ENCODE measurements at places on chromosomes 5 and 9. TPM values are rescaled to one million over a fixed set of nuclear protein-coding genes. Genes with fewer than 3 reads are reported as not detected.

PRUNE2 gene
- total RNA-seq: 13.2 TPM

DNA sequence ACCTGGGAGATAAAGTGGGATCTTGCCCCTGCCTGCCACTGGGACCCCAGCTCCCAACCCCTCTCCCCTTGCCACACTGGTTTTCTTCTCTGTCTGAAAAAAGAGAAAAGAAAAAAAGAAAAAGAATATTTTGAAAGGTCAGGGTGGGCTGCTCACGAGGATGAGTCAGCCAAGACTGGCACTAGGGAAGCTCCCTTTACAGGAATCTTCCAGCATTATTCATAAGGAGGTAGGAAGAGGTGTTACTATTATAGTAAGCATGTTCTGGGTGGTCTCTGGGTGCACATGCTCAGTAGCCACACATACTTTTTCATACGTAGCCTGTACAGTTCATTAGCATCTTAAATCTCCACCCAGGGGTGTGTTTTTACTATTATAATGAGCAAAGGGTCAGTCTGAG lies 46.8 kb upstream of the HAND1 start:
- no peaks in the 10 kb centered on the region for H3K4me1 ChIP-seq
- no peak overlapping the region for H3K4me3 ChIP-seq
- peaks cover 3% of the 10 kb centered on the region for H3K27me3 ChIP-seq
- DNase-seq: no peak
- H3K27ac ChIP-seq: no peak overlapping the region

- no peaks in the 10 kb centered on the region for H3K36me3 ChIP-seq
- H3K27me3 ChIP-seq: no peaks in the 10 kb centered on the region
- H3K27ac ChIP-seq: no peak overlapping the region
- DNase-seq: no peak
- H3K4me1 ChIP-seq: no peaks in the 10 kb centered on the region
Observed at GRCh38 chr9:15182101-15182551, 124.9 kb downstream of the TTC39B start.

- H3K36me3 ChIP-seq: no peaks in the 10 kb centered on the region
- DNase-seq: no peak
- H3K27me3 ChIP-seq: no peaks in the 10 kb centered on the region
- H3K4me1 ChIP-seq: no peaks in the 10 kb centered on the region
- no peak overlapping the region for H3K4me3 ChIP-seq
Observed at GRCh38 chr9:79858508-79858907, 286.7 kb downstream of the TLE4 start.

- H3K36me3 ChIP-seq: no peaks in the 10 kb centered on the region
- no peaks in the 10 kb centered on the region for H3K4me1 ChIP-seq
- H3K4me3 ChIP-seq: no peak overlapping the region
- no peak for DNase-seq
Observed at GRCh38 chr5:143449772-143450171, 46.3 kb upstream of the NR3C1 start.

DNA sequence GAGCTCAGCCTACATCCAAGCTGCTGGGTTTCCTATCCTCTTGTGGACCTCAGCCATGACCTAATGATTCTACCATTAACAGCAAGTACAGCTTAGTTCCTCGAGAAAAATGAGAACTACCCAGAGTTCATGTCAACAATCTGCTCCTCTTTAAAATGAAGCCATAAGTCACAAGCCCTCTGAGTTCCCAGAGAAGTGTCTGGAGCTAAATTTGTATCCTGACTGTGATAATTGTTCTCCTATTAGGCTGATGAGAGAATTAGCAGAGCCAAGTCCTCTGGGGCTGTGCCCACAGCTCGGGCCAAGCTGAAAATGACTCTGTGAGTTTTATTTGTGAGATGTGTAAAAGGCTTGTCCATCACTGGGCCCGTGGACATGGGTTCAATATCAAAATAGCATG lies 145.1 kb upstream of the SMIM23 start:
- no peak for DNase-seq
- no peaks in the 10 kb centered on the region for H3K36me3 ChIP-seq
- H3K4me3 ChIP-seq: no peak overlapping the region
- no peaks in the 10 kb centered on the region for H3K4me1 ChIP-seq

DNA sequence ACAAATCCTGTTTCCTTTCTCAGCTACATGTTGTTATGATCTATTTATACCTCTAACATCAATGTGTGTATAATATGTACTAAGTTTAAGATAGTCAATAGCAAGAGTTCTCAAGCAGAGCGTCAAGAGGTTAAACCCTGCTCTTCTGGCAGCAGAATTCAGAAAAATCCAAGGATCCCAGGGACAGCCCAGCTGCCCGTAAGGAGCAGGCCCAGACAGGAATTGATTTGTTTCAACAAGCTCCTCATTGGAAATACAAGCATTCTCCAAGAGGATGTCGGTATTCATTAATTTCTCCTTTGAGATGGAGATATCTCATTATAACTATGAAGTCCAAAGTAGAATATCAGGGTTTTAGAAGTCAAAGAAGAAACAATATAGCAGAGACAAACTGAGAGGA lies 14.9 kb downstream of the EFNA5 start:
- H3K36me3 ChIP-seq: no peaks in the 10 kb centered on the region
- no peak overlapping the region for H3K4me3 ChIP-seq
- H3K27ac ChIP-seq: no peak overlapping the region
- H3K27me3 ChIP-seq: no peaks in the 10 kb centered on the region

CMYA5 gene
- total RNA-seq: 0.65 TPM

SPATA31D4 gene
- total RNA-seq: not detected
